ENCODE measurements at places on chromosomes 2 and 18. TPM values are rescaled to one million over a fixed set of nuclear protein-coding genes. Genes with fewer than 3 reads are reported as not detected.

GRCh38 chr2:42863320-42863719 lies 70.9 kb upstream of the HAAO start:
- DNase-seq, result no peak

DNA sequence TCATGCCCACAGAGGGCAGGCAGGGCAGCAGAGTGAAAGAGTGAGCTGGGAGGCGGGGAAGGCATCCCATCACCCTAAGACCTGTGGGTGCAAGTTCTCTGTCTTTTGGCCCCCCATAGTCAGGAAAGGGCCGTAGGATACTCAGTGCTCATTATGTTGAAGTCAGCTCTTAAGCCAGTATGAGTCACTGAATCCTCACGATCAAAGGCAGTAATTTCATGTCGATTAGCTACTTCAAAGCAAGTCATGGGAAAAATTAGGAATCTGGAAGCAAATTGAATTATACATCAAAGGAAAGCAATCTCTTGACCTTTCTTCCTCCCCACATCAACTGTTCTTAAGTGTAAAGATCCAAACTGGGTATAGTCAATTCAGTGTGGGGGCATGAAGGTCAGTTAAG lies 178.9 kb downstream of the FHOD3 start:
- no peak for DNase-seq

GRCh38 chr2:130764035-130764820 lies 8.9 kb downstream of the AMER3 start:
- DNase-seq, result no peak

- no peak for DNase-seq
Measured at GRCh38 chr18:41624460-41624859, 330.6 kb upstream of the PIK3C3 start.

DNA sequence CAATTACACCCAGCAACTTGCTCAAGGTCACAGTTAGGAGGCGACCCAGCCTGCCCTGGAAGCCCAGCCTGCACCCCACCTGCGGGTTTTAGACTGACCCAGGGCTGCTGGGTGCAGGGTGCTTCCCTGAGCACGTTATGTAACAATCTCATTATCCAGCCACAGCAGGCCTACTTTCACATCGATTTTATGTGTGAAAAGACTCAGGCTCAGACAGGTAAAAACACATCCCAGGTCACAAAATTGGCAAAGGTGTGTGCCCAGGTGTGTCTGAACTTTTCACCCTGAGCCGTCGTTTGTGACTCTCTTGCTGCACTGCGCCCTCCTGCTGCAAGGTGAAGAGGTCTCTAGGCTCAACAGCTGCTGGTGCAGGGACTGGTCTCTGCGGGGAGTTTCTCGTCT lies 668.2 kb upstream of the HS6ST1 start:
- DNase-seq, result no peak

DNA sequence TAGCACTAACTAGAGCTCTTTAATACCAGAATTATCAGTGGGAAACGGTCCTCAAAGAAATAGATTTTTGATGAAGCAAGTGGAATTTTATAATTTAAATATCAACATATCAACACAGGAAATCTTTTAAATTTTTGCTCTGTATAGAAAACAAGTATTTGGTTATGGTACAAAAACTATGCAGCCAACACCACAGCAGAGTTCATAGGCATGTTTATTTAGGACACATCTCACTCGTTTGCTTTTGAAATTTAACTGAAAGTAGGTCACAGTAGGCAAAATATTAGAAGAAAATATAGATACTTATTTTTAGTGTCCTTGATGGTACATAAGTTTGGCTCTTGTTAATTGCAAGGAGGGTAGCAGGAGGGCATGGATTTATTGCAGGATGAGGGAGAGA lies 34.3 kb upstream of the TANC1 start:
- DNase-seq, result no peak

DNA sequence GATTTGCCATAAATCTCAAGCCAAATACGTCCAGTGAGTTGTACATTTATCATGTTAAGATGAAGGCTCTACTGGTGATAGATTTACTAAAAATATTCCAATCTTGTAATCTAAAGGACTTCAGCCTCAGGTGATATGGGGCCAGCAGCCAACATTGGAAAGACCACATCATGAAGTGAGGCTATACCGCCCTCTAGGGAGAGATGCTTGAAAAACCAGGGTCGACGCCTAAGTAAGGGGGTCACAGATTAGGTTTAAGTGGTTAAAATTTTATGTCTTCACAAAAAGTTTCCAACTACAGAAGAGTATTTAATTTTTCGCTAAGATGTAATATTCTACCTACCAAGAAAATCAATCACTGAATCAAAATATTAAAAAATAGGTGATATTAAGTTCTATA lies 33.3 kb downstream of the DOCK10 start:
- peak; percentile 26 for DNase-seq

DNA sequence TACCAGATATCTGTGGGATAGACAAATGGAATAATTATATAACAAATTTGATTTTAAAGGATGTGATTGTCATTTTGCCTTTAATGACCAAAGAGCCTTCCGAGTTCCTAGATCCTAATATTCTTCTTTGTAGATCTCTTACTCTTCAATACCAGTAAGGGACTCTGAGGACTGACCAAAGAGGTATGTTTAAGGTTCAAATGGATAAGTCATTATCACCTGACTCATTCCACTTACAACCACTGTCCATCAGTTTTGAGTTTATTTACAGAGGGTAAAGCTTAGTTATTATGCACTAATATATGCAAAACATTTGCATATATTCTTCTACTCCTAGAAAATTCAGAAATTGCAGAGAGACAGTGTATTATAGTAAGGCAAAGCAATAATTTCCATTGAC lies 62.7 kb downstream of the CCDC148 start:
- no peak for DNase-seq

DNA sequence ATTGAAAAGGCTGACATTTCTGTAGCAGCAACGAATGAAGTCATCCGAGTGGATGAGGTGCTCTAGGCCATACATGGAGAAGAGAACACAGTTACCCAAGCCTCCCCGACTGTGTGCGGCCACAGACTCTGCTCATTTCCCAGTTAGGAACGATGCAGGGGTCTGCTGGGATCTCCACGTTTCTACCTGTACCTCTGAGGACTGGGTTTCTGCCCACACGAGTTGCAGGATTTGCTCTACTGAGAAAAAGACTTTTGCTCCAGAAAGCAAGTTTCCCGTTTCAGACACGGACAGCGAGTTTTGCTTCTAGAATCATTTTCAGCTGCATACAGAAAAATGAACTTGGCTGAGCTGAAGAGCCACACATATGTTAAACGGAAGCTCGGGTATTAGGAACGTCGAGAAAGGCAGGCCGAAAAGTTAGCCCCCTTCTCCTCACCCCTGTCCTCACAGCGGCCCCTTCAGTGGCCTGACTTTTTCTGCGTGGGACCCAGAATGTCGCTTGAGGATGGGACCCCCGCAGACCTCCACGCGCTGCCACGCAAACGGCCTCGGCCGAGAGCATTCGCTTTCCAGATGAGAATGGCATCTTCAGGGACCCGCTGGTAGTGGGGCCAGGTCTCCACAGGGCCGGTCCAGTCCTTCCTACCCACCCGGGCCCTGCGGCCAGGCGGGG lies 582 bp upstream of the RAB31 start:
- DNase-seq, result peak; percentile 46

- DNase-seq, result no peak
Measured at GRCh38 chr2:239000500-239001073, 152.7 kb downstream of the TWIST2 start.

GRCh38 chr18:73719611-73720010 lies 428.0 kb downstream of the FBXO15 start:
- DNase-seq, result no peak

- DNase-seq, result peak; percentile 19
Measured at GRCh38 chr2:67436221-67436620, 39.1 kb downstream of the ETAA1 start.

DNA sequence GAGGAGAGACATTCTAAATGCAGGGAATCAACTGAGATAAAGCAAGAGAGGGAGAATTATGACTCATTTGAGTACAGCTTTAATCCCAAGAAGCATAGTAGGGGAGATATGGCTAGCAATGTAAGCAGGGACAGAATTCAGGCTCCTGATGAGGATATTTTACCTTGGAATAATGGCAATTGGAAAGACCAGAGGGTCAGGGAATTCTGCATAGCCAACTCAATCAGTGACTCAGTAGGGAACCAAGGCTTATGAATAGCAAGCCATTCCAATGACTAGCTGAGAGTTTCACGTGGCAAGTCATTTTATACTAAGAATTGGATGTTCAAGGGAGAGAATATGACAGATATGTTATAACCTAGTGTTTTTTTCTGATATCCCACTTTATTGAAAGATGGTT lies 563.8 kb upstream of the NETO1 start:
- peak; percentile 17 for DNase-seq

GRCh38 chr2:65453916-65454315 lies 21.5 kb upstream of the SPRED2 start:
- DNase-seq, result no peak

GRCh38 chr2:180128861-180129260 lies 121.8 kb upstream of the CWC22 start:
- DNase-seq, result no peak

DNA sequence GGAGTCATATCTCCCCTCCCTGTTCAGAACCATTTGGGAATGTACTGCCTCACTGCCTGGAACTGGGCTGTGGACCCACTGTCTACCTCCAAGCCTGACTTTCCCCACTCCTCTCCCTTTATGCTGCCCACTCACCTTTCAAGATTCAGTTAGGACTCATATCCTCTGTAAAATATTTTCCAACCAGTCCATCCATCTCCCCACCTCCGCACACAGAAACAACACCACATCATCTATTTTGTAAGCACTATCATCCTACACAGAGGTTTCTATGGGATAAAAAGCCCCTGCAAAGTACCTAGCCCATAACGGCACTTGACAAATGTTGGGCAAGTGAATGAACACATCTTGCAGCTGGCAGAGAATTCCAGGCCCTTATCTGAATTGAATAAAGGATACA lies 250.8 kb downstream of the ANAPC1 start:
- no peak for DNase-seq

GRCh38 chr18:42520138-42520537 lies 565.1 kb downstream of the PIK3C3 start:
- no peak for DNase-seq

DNA sequence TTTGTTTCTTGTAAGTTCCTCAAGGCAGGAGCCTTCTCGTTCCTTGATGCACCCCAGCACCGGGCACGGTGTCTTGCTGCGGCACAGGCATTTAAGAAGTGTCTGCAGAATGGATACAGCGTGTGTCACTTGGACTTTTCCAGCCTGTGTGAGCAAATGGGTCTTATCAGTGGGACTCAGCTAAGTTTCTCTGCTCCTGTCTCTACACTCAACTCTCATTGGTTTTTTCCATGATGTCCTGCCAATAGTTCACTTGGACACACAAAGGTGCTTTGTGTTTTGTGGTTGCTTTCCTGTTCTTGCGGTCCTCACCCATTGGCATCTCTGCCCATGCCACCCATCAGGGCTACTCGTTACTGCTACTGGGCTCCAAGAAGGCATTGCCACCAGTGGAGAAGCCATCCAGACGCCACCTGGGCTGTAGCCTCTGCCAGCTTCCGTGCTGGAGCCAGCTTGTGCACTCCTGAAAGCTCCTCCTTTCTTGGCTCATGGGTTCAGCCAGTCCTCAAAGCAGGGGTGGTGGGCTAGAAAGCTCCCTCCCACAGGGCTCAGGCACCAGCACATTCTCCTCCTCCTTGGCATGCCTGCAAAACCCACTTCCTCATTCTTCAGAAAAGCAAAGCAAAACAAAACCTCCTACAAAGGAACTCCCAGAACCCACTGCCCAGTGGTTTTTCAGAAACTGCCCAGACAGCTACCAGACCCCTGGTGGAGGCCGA lies 41.4 kb downstream of the IL1R2 start:
- peak; percentile 96 for DNase-seq

GRCh38 chr18:45611943-45612342 lies 3.3 kb upstream of the SLC14A2 start:
- no peak for DNase-seq

GRCh38 chr2:231321556-231322334 lies 73.8 kb upstream of the B3GNT7 start:
- DNase-seq, result no peak

DNA sequence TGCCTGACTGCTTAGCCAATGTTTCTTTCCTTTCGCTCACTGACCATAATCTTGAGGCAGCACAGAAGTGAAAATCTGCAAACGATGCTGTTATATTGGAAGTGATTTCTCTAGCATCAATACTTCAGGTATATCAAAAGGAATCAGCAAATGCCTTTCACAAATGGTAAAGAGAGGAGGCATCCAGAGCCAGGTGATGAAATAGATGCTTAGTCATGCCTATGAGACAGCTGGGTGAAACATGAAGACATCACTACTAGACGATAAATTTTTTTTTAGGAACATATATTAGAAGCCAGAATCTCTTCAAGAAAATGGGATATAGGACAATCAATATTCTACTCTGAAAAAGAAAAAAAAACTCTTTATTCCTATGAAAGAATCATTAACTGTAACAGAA lies 249.2 kb upstream of the SLC39A10 start:
- peak; percentile 45 for DNase-seq

Gene SCN7A
- total RNA-seq, result 23.6 TPM

Gene SF3B6
- 155 TPM for total RNA-seq

Gene CROCC2
- 0.51 TPM for total RNA-seq

Gene SPAST
- 22.6 TPM for total RNA-seq

Gene CD207
- total RNA-seq, result not detected

Gene PELI1
- 5.9 TPM for total RNA-seq

Gene SPC25
- total RNA-seq, result not detected

Measured in fibroblast of lung (primary cell).